ENCODE measurements at places on chromosomes 12 and 14.

- DNase-seq: no peak
Measured at GRCh38 chr14:90458536-90458935, 61.7 kb downstream of the CALM1 start.

DNA sequence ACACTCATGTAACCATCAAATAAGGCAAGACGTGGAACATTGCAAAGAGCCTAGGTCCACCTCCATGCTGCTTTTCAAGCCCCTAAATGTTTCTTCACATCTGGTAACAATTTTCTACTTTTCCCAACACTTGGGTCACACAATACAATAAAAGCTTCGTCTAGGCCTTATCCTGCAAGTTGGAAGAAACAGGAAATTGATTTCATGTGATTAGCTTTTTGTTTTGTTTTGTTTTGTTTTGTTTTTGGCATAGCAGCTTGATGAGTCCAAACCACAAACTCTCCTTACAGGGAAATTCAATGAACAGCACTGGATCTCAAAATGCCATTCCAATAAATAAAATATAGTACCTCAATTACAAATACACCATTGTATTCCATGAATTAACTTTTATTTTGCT, 19.3 kb downstream of the TAS2R50 start:
- DNase-seq: peak; percentile 56

GRCh38 chr12:79402606-79403005, 288.2 kb downstream of the PAWR start:
- DNase-seq: peak; percentile 75

GRCh38 chr14:95540236-95540855, 5.5 kb downstream of the GLRX5 start:
- DNase-seq: no peak

DNA sequence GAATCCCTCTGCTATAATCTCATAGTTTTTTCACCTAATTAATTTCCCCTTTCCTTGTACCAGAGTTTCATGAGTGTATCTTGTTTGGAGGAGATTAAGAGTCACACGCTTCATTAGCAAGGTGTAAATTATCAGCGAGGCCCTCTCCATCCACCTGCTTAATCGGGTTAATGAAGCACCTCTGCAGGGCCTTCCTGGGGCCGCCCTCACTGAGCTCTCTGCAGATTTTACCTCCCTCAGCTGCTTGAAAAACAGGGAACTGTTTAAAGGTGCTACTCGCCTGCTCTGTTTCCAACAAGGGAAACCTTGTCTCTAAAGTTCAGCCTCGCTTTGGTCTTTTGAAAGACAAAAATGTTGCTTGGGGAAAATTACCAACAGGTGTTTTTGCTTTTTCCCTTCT, 35.8 kb downstream of the OTX2 start:
- DNase-seq: no peak

- DNase-seq: no peak
Measured at GRCh38 chr12:75259143-75259542, 49.5 kb upstream of the KCNC2 start.

GRCh38 chr12:40892528-40892927, 200.3 kb downstream of the CNTN1 start:
- no peak for DNase-seq

DNA sequence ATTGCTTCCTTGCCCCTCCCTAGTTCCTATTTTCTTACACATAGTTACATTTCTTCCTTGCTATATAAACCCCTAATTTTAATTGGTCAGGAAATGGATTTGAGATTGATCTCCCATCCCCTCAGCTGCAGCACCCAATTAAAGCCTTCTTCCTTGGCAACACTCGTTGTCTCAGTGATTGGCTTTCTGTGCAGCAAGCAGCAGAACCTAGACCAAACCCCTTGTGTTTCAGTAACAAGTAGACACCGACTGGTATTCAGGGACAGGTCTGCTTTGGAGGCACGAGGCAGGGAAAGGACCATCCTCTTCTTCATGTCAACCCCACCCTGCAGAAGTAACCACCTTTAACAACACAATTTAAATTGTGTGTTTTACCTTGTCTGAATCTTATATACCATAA, 152.6 kb downstream of the RPAP3 start:
- no peak for DNase-seq

DNA sequence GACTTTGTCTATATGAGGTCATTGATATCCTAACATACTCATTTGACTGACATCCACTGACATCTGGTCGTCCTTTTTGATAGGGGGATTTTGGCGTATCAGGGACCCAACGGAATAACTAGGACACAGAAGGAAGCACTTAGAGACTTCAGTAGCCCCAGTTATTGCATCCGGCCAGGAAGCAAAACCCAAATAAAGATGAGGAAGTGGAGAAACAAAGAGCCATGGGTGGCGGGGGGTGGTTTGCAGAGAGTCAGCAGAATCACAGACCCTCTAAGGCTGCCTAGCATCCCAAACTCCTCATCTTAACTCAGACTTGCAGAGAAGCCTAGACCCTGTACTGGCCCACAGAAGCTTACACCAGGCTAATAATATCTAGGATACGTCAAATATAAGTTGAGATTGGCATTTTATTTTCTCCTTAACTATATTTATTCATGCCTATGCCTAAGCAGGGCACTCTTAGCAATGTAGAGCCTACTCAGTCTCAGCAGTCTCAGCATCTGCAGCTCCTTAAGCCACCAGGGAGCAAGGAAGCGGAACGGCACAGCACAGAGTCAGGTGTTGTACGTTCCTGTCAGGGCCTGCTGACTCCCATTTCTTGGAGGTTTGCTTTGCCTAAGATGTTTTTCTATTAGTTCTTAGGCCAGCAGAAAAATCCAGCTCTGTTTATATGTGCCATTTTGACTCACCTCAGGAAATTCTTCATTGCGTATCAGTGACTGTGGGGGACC, 45.1 kb downstream of the KCNA1 start:
- no peak for DNase-seq

GRCh38 chr14:61103541-61104339, 122.7 kb downstream of the SLC38A6 start:
- DNase-seq: peak; percentile 98

DNA sequence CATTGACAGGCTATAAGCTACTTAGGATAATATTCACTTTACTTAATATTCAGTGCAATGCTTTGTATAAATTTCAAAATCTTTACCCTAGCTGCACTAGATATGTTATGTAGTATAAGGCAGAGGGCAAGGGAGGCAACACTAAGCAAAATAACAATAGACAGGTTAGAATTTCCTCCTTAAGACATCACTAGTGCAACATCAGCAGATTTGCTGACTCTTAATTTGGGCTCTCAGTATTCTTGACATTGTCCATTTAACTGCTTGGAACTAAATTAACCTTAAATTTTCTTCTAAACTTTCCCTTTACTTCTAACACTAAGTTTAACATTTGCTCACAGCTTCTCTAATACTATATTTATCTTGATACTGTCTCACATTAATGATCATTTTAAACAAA, 273.9 kb downstream of the DIO2 start:
- no peak for DNase-seq

GRCh38 chr14:75570797-75571196, 7.6 kb upstream of the FLVCR2 start:
- no peak for DNase-seq

GRCh38 chr12:25155022-25155576, 39.9 kb downstream of the DNAI7 start:
- DNase-seq: peak; percentile 64

DNA sequence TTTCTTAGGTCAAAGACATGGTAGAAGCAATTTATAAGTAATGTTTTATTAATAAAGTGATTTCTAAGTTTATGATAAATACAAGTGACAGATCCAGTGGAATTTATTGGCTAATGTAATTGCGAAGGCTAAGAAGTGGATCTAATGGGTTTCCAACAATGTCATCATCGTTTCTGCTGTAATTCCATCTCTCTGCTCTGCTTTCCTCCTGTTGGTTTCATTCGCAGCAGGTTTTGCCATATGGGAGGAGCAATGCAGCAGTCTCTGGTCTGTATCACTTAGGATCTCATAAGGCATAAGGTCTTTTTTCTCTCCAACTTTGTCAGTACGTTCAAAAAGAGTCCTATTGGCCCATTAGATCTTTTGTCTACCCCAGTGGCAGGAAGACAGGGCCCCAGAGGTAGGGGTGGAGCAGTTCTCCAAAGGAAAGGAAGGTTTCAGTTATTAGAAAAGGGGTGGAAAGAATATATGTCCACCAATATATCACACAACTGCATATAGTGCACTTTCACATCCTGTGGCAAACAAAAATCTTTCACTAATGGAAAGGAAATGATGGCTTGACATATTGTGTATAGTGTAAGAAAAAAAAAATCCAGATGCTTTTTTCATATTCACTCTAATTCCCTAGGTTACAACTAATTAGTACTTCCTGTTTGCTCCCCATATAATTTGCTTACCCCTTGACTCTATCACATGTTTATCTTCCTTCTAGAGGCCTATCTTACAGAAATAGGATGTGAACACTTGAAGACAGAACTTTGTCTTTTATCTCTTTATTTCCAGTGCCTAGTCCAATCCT, 451.3 kb downstream of the ZFP36L1 start:
- no peak for DNase-seq

DNA sequence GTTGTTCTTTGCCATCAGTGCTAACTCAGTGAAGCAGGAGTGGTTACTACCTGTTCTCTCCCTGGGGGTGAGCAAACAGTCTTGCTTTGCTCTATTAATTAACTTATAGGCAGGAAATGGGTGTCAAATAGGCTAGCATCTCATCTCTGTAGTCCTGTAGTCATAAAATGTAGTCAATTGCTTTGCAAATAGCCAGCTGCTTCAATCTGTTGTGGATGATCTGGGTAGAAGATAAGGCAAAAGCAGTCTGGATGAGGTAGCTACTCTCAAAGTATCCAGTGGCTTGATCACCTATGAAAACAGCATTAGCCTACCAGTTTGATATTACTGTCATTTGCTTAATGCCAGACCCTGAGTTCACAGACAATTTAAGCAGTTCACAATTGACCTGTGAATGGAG, 369.0 kb upstream of the TMTC1 start:
- DNase-seq: no peak

GRCh38 chr14:31078766-31079165, 52.6 kb upstream of the STRN3 start:
- DNase-seq: no peak

GRCh38 chr14:50974118-50974517, 29.8 kb upstream of the PYGL start:
- no peak for DNase-seq

- peak; percentile 33 for DNase-seq
Measured at GRCh38 chr14:84254290-84254689, 1275.7 kb upstream of the FLRT2 start.

- DNase-seq: no peak
Measured at GRCh38 chr12:46135750-46136149, 133.1 kb downstream of the SLC38A1 start.

GRCh38 chr12:97948591-97948990, 486.0 kb downstream of the RMST start:
- no peak for DNase-seq

- no peak for DNase-seq
Measured at GRCh38 chr14:70098250-70098809, 90.4 kb downstream of the SLC8A3 start.

DNA sequence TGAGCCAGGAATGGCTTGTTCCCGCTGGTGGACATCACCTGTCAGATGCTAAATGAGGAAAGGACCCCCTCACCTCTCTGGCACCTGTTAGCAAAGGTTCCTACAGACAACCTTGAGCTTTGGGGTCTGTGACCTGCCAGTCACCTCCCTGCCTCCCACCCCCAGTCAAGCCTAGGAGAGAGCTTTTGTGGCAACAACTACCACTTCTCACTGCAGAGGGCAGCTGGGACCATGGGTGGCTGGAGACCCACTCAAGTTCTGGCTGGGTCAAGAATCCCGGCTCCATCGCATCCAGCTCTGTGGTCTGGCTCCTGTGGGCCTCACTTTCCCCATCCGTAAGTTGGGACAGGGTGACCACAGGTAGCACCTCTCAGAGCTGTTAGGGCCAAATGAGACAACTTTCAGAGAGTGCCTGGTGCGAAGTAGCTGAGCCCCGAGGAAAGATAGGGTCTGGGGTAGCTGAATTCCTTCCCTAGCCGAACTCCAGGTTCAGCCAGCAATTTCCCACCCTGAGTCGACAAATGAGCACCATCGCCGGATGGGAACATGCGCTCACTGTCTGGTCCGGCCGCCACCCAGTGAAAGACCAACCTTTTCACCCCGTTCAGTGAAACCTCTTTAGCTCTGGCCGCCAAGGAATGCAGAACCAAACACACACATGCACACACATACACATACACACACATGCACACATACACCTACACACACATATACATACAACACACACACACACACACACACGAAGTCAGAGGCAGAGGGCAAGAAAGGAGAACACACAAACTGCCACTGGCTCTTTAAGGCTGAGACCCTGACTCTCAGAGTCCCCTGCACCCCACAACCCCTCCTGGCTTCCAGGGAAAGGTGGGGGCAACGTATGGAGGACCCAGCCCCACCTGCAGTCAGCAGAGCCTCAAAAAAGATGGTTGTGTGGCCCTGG, 1.9 kb downstream of the TMEM119 start:
- DNase-seq: no peak

DNA sequence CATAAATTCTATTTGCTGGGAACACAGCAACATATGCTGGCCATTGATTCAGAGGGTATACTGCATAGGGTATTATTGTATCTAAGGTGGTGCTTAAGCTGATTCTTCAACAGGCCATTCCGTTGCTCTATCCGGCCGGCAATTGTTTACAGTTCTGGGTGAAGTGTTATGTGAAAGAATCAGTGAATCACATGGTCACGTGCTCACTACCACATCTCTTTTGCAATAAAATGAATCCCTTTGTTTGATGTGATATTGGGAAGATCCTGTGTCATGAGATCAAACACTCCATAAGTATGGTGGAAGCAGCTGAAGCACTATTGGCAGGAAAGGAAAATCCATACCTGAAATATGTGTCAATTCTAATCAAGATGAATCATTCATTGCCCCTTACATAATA, 7.6 kb upstream of the USP15 start:
- peak; percentile 38 for DNase-seq

DNA sequence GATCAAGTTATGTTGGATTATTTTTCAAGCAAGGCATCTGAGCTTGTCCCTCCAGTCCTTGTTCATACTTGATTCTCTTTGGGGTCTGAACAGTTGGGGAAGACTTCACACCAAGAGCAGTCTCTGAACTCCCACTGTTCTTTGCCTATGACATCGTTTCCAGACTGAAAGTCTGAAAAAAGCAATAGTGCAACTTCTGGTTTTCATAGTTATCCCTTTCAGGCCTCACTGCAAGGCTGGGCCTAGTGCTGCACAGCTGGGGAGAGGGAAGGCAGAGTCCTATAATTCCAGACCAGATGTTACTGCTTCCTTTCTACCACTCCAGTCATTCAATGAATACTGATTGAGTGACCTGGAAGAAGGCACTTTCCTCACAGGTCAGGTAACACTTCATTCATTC, 187.1 kb upstream of the CCND2 start:
- DNase-seq: no peak

Measured in iris pigment epithelial cell (primary cell).